ENCODE measurements at places on chromosomes 4 and X. TPM values are rescaled to one million over a fixed set of nuclear protein-coding genes. Genes with fewer than 3 reads are reported as not detected.
A peak's percentile ranks its signal among the peaks of the same experiment; 100 is the strongest.

DNA sequence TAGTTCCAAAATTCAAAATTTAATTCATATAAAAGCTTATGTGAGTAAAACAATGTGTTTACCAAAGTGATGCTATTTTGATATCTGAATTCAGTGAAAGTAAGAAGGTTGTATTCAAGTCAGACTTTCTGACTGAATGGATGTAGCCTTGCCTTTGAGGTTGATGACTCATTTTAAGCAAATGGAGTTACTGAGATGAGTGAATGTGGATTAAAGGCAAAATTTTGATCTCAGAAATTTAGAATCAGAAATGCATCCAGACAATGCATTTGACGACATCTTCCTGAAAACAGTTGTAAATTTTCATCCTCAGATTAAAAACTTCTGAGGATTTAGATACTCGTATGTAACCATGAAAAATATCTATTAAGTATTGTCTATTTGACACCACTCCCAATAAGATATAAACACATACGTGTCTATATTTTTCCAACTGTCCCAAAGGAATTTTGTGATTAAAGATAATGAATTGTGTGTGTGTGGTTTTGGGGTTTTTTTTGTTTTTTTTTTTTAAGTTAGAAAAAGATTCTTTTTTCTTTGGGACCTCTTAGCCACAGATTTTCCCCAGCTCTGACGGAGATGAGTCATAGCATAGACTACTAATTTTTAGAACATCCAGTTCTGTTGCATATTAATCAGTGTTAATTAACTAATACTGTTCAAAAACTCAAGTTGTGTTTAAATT is 34.4 kb downstream of the NFKB1 start:
- no peaks in the 10 kb centered on the region for H3K36me3 ChIP-seq
- H3K27ac ChIP-seq = no peak overlapping the region
- peaks cover 19% of the 10 kb centered on the region for H3K4me1 ChIP-seq
- DNase-seq = no peak

DNA sequence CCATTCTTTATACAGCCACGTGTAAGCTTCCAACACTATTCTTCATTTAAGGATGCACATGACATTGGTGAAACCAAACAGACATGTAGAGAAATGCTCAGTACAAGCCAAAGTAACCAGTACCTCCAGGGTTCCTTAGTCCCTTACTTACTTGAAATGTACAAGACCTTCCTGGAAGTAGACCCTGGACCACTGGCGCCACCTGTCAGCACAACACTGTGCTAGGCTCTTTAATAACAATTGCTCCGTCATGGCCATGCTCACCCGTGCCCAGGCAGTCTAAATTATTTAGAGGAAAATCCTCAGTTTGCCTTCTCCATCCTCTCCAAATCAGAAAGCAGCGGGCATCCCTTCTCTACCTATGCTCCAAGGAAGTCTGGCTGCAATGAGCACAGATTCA is 52.7 kb downstream of the ADGRA3 start:
- H3K36me3 ChIP-seq = no peaks in the 10 kb centered on the region
- H3K27me3 ChIP-seq = no peaks in the 10 kb centered on the region
- DNase-seq = no peak
- H3K27ac ChIP-seq = no peak overlapping the region
- H3K4me3 ChIP-seq = no peak overlapping the region

- no peak for DNase-seq
- no peaks in the 10 kb centered on the region for H3K4me1 ChIP-seq
- no peak overlapping the region for H3K4me3 ChIP-seq
- no peaks in the 10 kb centered on the region for H3K36me3 ChIP-seq
- no peak overlapping the region for H3K27ac ChIP-seq
Observed at GRCh38 chrX:122113376-122113775, 1066.0 kb downstream of the GLUD2 start.

- no peak overlapping the region for H3K27ac ChIP-seq
- DNase-seq = no peak
- H3K4me1 ChIP-seq = no peaks in the 10 kb centered on the region
- no peaks in the 10 kb centered on the region for H3K36me3 ChIP-seq
Observed at GRCh38 chrX:65576160-65576559, 41.6 kb upstream of the LAS1L start.

DNA sequence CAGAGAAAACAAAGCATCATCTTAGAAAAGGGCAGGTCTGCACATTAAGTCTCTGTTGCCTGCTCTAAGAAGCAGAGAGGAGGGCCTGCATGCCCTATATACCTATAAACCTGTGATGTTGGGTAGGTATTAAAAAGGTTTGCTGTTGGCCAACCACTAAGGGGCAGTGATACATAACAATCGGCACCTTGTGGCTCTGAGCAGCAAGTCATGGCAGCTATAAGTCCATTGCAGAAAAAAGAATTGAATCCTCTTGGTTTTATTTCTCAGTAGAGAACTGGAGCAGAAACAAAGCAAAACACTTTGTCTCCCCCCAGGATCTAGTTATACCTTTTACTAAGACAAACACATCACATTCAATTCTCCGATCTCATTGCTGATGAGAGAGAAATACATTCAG is 1364.4 kb downstream of the STIM2 start:
- H3K36me3 ChIP-seq = no peaks in the 10 kb centered on the region
- H3K27me3 ChIP-seq = no peaks in the 10 kb centered on the region
- peak; percentile 45 for DNase-seq

- no peaks in the 10 kb centered on the region for H3K36me3 ChIP-seq
- H3K27me3 ChIP-seq = no peaks in the 10 kb centered on the region
- no peak for DNase-seq
- H3K27ac ChIP-seq = no peak overlapping the region
Observed at GRCh38 chrX:54422168-54422567, 18.0 kb upstream of the TSR2 start.

CSN1S1 gene
- not detected for total RNA-seq

LEF1 gene
- total RNA-seq = 2.5 TPM

AFM gene
- 0.15 TPM for total RNA-seq
